ENCODE measurements at places on chromosomes 16 and 17.

- DNase-seq: no peak
These were observed 4.7 kb upstream of the BCAR1 start for GRCh38 chr16:75256059-75256571.

- DNase-seq: no peak
These were observed 1.3 kb downstream of the ARRB2 start for GRCh38 chr17:4711661-4712181.

DNA sequence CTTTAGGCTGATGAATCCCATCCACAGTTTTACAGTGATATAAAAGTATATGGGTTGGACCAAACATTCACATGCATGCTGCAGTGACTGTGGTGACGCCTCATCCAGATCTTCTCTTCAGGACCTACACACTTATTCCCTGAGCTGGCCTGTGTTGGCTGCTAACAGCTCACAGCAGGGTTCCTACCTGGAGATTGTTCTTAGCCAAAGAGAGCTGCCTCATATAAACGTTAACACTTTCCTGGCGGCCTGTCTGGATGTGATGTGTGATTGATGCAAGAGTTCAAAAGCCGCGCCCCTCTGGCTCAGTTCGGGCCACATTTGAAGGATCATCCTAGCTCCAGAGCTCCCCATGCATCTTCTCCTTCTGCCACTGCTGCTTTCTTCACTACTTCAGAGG is 93.0 kb upstream of the NETO2 start:
- DNase-seq: no peak

DNA sequence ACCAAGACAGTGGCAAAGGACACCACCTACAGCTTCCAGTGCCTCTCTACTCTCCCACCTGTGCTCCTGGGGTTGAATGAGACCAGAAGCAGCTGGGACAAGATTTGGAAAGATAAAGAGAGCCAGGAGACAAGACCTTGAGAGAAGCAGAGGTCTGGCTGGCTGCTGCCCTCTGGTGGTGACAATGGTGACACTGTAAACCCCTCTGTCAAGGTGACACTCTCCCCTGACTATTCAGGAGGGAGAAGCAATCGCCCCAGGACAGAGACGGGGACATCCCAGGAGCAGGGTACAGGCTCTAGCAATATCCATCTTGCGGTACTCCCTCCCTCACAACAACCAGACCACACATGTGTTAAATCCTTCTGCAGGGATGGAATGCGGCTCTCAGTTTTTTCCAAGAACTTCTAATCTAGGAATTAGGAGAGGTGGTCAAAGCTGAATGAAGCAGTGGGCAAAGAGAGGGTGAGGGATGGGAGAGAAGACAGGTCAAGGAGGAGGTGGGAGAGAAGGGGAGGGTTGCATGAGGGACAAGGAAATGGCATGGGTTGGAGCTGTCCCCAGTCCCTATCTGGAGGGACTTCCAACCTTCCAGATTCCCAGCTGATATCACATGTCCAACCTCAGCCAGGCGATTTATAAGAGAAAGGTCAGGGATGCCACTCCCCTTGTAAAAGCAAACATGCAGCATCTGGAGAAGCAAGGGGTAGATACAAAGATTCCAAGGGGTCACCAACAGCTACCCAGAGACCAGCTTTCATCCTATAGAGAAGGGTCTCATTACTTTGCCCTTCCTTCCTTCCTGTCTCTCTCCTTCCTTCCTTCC is 2.9 kb downstream of the PHOSPHO1 start:
- DNase-seq: peak; percentile 79

GRCh38 chr17:9108146-9108545 is 86.8 kb downstream of the NTN1 start:
- no peak for DNase-seq

DNA sequence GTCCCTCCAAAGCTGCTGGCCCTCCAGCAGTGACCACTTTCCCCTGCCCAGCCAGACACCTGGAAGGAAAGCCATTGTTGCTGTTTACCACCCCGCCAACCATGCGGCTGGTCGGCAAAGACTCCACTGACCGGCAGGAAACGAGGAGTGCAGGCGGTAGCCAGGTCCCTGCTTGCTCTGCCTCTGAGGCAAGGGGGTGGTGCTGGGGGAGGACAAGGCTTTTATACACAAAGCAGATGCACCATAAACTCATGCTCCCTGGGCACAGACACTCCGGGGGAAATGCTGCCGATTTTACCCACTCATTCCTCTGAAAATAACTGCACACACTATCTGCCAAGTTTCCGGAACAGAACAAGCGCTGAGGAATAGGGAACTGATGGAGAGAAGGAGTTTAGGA is 62.8 kb upstream of the GRIN2A start:
- DNase-seq: no peak

DNA sequence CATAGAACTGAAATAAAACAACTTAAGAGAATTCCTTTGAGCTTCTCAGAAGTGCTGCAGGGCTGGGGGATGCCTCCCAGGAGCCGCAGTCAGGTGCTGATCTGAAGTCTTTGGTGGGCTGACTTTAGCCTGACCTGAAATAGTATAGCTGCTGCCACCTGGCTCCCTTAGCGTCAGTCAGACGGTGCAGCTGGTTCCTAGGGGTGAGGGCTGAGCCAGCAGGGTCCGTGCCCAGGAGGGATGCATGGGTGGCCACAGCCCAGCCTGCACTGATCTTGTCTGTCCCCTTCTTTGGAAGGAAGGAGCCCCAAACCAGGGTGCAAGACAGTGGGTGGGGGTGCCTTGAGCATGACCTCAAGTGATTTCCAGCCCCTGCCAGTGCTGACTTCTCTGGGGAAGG is 11.5 kb downstream of the MAPT start:
- no peak for DNase-seq

- DNase-seq: no peak
These were observed 11.7 kb downstream of the PECAM1 start for GRCh38 chr17:64378890-64379354.

- no peak for DNase-seq
These were observed 47.4 kb downstream of the RBFOX3 start for GRCh38 chr17:79563237-79564013.

DNA sequence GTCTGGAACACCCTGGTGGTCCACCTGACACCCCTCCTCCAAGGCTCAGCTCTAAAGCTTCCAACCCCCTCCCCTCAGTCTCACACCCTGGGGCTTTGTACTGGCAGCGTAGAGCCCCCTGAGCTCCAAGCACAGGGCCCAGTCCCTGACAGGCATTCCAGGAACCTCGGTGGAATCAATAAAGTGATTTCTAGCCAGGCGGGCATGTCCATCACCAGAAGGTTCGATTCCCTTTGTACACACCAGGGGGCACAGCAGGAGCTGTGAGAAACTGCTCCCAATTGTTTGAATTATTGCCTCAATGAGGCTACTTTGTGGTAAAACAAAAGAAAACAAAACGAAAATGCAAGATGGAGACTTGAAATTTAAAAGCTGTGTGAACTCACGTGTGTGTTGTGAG is 51.8 kb downstream of the SMPD3 start:
- DNase-seq: peak; percentile 39

GRCh38 chr17:11899537-11899942 is 97.7 kb downstream of the ZNF18 start:
- no peak for DNase-seq

DNA sequence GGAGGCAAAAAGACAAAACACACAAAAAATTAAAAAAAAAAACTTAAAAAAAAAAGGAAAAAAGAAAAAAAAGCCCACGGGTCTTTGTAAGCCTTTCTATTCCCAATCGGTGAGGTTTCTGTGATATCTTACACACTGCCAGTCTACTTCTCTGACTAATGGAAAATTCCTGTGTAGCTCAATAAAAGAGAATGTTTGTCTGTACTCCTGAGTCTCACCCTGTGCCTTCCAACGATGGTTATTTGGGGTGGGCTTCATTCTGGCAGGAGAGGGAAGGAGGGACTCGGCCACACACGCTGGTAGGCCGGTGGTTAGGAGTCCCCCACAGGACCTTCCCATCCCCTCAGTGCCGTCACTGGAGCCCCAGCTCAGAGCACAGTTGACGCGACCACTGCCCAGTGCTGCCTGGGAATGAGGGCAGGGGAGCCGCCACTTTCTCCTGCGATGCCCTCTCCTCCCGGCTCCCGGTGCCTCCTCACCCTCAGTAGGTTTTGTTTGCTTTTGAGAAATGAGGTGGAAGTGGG is 68.0 kb downstream of the AMFR start:
- no peak for DNase-seq

DNA sequence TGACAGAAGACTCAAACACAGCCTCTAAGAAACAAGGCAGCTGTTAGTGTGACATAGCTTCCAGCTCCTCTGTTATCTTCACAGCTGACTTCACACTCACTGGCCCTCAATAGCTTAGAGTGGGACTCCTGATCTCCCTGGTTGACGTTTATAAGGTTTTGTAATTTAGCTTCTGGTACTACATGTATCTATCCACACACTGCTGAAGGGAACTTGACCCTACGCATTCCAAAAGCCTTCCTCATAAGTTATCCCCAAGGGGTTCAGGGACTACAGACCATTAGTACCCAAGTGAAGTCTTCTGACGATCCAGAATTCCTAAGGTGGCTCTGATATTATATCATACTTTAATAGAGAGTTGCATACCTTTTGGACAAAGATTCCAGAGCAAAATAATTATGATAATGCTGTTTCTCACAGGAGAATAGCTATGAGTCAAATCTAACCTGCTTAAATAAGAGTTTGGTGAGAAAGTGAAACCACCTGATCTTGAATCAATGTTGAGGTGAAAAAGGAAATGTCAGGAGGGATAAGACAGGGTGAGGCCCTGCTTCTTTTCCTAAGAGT is 14.5 kb downstream of the ACACA start:
- DNase-seq: no peak

DNA sequence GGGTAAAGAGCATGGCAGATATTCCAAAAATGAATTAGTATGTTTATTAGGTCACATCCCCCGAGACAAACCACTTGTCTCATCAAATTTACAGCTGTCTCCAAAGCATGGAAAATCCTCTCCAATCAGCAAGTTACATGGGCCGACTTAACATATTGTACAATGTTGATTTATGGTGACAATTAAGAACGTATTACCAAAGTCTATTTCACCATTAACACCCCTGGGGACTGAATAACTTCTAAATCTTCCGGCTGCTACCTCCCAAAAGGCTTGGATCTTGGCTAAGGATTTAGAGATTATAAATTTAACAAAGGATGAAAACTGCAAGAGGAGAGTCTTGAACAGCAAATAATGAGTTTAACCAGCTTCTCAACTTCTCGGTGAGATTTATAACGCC is 311.9 kb downstream of the NPIPA8 start:
- no peak for DNase-seq

DNA sequence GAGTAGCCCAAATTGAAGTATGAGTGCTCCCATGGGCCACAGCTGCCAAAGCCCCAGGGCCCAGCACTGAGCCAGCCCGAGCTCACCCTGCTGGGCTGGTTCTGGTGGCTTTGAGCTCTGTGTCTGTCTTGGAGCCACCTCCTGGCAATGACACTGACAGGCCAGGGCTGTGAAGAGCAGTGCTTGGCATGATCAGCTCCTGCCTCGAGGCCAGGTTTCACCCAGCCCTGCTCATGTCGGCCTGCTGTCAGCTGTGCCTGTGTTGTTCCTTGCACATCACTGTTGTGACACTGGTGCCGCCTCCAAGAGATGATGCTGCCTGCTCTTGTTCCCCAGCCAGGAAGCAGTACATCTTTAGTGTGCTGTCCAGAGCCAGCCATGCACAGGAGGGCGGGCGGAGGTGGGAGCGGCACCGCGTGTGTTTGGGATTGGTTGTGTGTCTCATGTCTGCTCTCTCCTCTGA is 26.0 kb downstream of the PLD6 start:
- no peak for DNase-seq

GRCh38 chr17:29214215-29215146 is 32.2 kb upstream of the CRYBA1 start:
- DNase-seq: no peak

GRCh38 chr17:60039847-60040442 is 38.8 kb downstream of the HEATR6 start:
- no peak for DNase-seq

- DNase-seq: no peak
These were observed 22.3 kb downstream of the GAN start for GRCh38 chr16:81337097-81337496.

DNA sequence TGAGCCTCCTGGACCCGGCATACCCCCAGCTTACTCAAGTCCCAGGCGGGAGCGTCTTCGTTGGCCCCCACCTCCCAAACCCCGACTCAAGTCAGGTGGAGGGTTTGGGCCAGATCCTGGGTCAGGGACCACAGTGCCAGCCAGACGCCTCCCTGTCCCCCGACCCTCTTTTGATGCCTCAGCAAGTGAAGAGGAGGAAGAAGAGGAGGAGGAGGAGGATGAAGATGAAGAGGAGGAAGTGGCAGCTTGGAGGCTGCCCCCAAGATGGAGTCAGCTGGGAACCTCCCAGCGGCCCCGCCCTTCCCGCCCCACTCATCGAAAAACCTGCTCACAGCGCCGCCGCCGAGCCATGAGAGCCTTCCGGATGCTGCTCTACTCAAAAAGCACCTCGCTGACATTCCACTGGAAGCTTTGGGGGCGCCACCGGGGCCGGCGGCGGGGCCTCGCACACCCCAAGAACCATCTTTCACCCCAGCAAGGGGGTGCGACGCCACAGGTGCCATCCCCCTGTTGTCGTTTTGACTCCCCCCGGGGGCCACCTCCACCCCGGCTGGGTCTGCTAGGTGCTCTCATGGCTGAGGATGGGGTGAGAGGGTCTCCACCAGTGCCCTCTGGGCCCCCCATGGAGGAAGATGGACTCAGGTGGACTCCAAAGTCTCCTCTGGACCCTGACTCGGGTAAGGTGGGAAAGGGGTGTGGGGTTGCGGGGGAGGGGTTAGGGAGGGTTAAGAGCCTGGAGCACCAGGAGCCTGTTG is 1.6 kb downstream of the SENP3 start:
- no peak for DNase-seq

GRCh38 chr16:84851192-84852127 is 31.7 kb downstream of the CRISPLD2 start:
- no peak for DNase-seq

GRCh38 chr16:28010671-28011070 is 52.8 kb downstream of the GSG1L start:
- DNase-seq: no peak

DNA sequence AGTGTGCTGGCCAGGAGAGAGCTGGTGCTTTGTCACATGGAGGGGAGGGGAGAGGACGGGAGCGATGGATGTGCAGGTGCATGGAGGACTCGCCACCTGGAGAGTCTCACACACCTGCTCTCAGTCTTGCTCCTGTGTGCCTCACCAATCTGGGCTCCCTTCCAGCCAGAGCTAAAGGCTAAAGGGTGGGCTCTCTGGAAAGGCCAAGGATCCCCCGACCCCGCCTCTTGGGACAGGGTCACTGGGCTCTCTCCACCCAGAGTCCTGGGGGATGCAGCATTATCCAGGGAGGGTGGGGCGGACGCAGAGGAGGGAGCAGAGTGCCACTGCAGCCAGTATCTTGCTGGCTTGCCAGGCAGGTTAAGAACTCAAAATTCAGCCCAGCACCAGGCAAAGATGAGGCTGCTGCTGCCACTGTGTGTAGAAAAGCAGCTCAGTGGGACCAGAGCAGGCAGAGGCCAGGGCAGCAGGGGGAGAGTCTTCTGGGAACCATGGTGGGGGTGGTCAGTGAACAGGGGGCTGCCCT is 5.4 kb upstream of the STAT5B start:
- DNase-seq: no peak
